Muscle of back (tissue), 13 donors: ENCODE measurements at places on chromosomes 13 and 19. TPM values are rescaled to one million over a fixed set of nuclear protein-coding genes. Genes with fewer than 3 reads are reported as not detected.
A peak's percentile ranks its signal among the peaks of the same experiment; 100 is the strongest.

The PPAN gene
- 19.8 TPM for polyA plus RNA-seq

The PODNL1 gene
- polyA plus RNA-seq: 1.7 TPM

The SLC10A2 gene
- not detected for polyA plus RNA-seq

The PRKCG gene
- 1.0 TPM for polyA plus RNA-seq

The FARP1 gene
- 94.0 TPM for polyA plus RNA-seq

The SERTAD1 gene
- 4.7 TPM for polyA plus RNA-seq

The USP12 gene
- 23.3 TPM for polyA plus RNA-seq

The ZNF418 gene
- polyA plus RNA-seq: 6.5 TPM

The RAB3A gene
- polyA plus RNA-seq: 3.7 TPM

The SHD gene
- 78.7 TPM for polyA plus RNA-seq

The CYP2B6 gene
- polyA plus RNA-seq: not detected

GRCh38 chr13:112445411-112446271 lies 69.5 kb downstream of the SPACA7 start:
- no peak for DNase-seq

- DNase-seq: no peak
Measured at GRCh38 chr13:51101636-51102235, 9.3 kb downstream of the C13orf42 start.

GRCh38 chr19:5068233-5069072 lies 99.5 kb downstream of the KDM4B start:
- no peak for DNase-seq

- DNase-seq: no peak
Measured at GRCh38 chr19:34662919-34663318, 14.0 kb downstream of the SCGB2B2 start.

GRCh38 chr13:36382030-36382429 lies 35.8 kb upstream of the SPART start:
- DNase-seq: no peak

DNA sequence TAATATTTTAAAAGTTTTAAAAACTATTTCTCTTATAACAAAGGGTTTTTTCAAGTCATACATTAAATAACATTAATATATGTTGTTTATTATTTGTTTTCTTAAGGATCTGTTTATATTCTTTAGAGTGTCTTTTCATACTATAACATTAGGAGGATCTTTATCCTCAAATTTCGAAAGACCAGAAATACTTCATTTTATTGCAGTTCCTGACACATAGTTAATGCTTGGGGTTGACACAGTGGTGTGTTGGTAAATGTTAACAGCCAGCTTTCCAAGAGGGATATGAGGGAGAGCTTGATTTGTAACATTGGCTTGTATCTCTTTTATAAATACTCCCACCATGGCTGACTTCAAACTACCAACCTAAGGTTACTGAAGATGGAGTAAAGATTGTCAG lies 126.6 kb upstream of the KLF5 start:
- DNase-seq: no peak

DNA sequence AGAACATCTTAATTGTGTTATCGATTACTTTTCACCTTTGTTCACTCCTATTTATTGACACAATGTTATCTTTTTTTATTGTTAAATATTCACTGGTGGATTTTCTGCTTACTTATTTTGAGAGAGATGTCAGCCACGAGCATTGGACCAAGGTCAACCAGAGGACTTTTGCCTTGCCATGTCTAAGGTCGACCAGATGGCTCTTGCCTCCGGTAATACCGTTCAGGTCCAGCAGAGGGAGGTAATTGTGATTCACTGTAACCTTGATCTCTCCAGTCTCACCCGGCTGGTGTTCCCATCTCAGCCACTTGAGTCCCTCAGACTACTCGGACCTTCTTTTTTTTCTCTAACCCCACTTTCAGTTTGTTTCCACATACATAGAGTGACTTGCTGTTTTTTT lies 1438.1 kb downstream of the UQCRFS1 start:
- DNase-seq: no peak

- no peak for DNase-seq
Measured at GRCh38 chr13:98280176-98280510, 103.1 kb upstream of the RNF113B start.

- DNase-seq: no peak
Measured at GRCh38 chr19:16373532-16373931, 48.9 kb downstream of the KLF2 start.

- DNase-seq: no peak
Measured at GRCh38 chr19:40465025-40465556, 454 bp downstream of the BLVRB start.

DNA sequence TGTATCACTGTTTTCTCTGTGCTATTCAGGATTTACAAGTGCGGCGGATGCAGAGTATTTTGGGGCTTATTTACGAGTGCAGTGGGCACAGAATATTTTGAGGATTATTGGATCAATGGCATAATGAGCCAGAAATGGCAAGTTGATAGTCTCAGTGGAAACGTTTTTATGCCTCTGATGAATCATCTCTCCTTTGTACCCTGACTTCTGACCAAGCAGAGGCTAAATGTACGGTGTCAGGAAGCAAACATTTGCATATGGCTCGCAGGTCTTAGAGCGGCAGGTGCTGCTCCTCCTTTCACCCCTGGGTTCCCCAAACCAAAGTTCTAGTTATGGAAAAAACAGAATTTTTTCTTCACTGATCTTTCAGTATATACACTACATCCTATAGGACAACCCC lies 94.5 kb downstream of the LIG4 start:
- DNase-seq: no peak

DNA sequence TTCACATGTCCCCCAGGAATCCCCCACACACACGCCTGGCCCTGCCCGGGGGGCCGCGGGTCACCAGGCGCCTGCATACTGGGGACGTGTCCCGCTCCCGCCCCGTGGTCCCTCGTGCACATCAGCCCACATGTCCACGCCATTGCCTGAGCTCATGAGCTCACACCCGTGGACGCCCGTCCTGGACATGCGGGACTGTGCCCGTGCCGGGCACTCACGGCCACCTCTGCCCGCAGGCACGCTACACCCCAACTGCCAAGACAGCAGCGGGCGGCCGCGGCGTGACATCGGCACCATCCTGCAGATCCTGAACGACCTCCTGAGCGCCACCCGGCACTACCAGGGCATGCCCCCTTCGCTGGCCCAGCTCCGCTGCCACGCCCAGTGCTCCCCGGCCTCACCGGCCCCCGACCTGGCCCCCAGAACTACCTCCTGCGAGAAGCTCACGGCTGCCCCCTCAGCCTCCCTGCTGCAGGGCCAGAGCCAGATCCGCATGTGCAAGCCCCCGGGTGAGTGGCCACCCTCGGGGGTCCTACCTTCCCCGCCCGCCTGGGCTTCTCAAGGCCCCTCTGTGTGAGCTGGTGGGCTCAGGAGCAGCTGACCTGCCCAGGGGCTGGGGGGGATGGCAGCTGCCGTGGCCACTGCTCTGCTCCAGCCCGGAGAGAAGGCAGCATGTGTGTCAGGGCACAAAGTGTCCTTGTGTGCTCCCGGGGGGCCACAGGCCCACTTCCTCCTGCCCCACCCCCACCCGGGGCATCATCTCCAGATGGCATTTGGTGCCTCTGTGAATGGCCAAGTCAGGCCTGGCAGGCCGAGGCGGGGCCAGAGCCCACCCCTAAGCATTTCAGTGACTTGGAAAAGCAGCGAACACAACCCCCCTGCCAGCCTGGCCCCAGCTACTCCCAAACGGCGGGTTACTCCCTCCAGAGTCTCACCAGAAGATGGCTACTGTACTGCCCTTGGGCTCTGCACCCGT lies 7.1 kb downstream of the MIDN start:
- no peak for DNase-seq

GRCh38 chr13:24619282-24619681 lies 60.9 kb upstream of the ATP12A start:
- no peak for DNase-seq

GRCh38 chr13:66036024-66036614 lies 1194.0 kb downstream of the PCDH9 start:
- DNase-seq: no peak

- no peak for DNase-seq
Measured at GRCh38 chr13:114020750-114021463, 47.0 kb upstream of the C13orf46 start.

- DNase-seq: peak; percentile 84
Measured at GRCh38 chr13:33723772-33724435, 94.0 kb upstream of the RFC3 start.

- DNase-seq: no peak
Measured at GRCh38 chr19:2246801-2247361, 2.2 kb upstream of the AMH start.

GRCh38 chr19:14683439-14683838 lies 6.4 kb upstream of the ZNF333 start:
- DNase-seq: no peak

- no peak for DNase-seq
Measured at GRCh38 chr19:615619-616018, 17.7 kb downstream of the POLRMT start.

- no peak for DNase-seq
Measured at GRCh38 chr13:112760931-112761330, 71.1 kb downstream of the ATP11A start.

- DNase-seq: peak; percentile 87
Measured at GRCh38 chr13:110017379-110017778, 231.0 kb upstream of the IRS2 start.

DNA sequence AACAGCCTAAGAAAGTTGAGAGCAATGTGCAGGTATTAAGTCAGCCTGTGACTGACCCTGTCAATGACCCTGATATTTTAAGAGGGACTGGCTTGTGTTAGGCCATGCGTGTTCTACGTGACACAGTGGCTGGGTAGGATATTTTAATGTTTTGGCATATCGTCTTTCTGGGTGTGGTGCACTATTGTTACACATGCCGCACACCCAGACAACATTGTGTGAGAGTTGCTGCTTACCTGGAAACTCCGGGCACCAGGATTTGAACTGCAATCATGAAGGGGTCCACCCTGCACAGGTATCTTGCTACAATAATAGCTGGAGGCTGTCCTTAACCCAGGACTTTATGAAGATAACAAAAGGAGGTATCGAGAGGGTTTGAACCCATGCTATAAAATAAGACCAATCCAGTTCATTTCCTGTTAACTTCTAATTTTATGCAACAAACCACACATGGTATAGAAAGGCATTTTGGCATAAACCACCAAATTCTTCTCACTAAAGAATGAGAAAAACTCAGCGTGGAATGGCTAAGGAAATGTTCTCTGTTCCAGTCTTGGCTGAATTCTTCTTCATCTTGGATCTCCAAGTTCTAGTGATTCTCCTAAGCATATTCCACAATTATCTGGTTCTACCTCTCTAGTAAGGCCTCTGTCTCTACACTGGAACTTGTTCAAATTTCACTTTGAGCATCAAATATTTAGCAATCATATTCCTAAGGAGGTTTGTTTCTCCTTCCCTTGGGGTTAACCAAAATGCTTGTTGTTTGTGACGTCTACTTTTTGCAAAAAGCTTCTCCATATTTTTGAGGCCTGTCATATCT lies 38.7 kb upstream of the POMP start:
- peak; percentile 20 for DNase-seq

DNA sequence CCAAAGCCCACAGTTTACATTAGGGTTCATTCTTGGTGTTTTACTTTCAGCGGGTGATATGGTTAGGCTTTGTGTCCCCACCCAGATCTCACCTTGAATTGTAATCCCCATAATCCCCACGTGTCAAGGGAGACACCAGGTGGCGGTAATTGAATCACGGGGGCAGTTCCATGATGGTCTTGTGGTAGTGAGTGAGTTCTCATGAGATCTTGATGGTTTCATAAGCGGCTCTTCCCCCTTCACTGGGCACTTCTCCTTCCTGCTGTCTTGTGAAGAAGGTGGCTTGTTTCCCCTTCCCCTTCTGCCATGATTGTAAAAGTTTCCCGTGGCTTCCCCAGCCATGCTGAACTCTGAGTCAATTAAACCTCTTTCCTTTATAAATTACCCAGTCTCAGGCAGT lies 12.0 kb downstream of the FPR2 start:
- no peak for DNase-seq

DNA sequence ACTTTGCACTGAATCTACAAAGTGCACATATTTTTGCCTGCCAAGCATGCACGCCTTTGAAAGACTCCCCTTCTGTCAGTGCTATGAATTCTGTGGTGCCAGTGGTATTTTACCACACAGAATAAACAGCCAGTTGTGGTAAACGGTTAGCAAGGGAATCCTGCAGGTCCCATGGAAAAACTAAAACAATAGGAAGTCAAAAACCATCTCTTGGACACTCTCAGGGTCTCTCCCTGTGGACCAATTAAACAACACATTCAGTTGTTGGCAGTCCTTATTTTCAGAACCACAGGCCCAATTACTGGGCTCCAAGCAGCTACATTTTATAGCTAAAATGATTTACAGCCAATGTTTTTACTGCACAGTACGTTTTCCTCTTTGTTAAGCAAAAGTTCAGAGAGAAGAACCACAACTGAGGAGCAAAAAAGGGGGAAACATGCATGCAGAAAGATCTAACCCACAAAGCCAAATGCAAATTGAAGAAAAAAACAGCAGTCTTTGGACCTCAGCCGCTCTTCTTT lies 116.9 kb downstream of the KCTD12 start:
- peak; percentile 78 for DNase-seq

GRCh38 chr13:84032116-84032515 lies 149.8 kb upstream of the SLITRK1 start:
- no peak for DNase-seq

- DNase-seq: peak; percentile 45
Measured at GRCh38 chr19:41939861-41940730, 11.8 kb upstream of the ERFL start.

DNA sequence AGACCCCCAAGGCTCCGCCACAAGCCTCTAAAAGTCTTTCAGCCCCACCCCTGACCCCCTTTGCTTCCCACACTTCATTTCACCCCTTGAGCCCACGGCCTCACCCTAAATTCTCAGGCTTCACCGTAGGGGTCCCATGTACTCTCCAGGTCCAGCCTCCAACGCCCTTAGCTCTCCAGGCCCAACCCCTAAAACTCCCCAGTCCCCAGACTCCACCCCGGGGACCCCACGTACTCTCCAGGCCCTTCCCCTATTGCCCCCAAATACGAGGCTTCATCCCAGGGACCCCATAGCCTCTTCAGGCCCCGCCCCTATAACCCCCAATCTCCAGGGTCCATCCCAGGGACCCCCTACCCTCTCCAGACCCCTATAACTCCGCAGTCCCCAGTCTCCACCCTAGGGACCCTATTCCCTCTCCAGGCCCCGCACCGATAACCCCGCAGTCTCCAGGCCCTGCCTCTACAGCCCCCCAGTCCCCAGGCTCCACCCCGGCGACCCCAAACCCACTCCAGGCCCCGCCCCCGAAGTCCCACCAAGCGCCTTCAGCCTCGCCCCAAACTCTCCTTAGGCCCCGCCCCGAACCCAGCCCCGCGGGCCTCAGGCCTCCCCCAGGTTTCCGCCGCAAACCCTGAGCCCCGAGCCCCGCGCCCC lies 619 bp downstream of the MED16 start:
- DNase-seq: peak; percentile 37

GRCh38 chr19:3210347-3211017 lies 14.0 kb upstream of the CELF5 start:
- DNase-seq: peak; percentile 12

- no peak for DNase-seq
Measured at GRCh38 chr13:93767917-93768409, 541.4 kb downstream of the GPC6 start.

GRCh38 chr13:93690139-93690538 lies 463.5 kb downstream of the GPC6 start:
- peak; percentile 72 for DNase-seq

DNA sequence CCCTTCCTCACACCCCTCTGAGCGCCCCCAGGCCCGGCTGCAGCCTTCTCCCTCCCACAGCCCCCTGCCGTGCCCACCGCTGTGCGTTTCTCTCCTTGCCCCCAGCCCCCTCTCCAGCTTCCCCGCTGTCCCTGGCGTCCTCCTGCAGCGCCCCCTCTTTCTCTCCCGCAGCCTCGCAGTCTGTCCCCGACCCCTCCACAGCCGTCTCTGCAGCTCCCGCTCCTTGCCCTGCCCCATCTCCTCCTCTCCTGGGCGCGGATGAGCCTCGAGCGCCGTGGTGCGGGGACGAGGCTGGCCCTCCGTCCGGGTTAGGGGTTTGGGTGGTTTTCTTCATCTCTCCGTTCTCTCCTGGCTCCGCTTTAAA lies 1.1 kb downstream of the KMT5C start:
- DNase-seq: peak; percentile 33
